T47D (cell line): ENCODE measurements at places on chromosomes 6 and 20.
A peak's percentile ranks its signal among the peaks of the same experiment; 100 is the strongest.

- DNase-seq: no peak
These were observed 109.8 kb downstream of the DOK5 start for GRCh38 chr20:54585217-54585616.

GRCh38 chr20:38601216-38602184, at the start of gene ARHGAP40:
TSS of gene ARHGAP40 (plus strand) at chr20:38601809.
- peak; percentile 78 for DNase-seq

DNA sequence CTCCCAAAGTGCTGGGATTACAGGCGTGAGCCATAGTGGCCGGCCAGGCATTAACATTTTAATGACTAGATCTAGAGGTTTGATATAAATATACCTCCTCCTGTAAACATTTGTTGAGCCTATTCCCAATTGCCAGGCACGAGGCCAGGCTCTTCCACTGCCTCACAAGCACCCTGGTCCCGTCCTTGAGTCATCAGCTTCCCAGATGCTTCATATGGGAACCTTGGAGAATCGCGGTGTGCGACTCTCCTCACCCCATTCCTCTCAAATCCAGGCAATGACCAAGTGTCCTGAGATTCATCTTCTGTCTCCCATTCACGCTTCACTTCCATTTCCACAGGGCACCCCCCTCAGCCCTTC, 35.9 kb upstream of the PIM1 start:
- no peak for DNase-seq

GRCh38 chr6:22601984-22602383, 32.6 kb downstream of the HDGFL1 start:
- DNase-seq: no peak

DNA sequence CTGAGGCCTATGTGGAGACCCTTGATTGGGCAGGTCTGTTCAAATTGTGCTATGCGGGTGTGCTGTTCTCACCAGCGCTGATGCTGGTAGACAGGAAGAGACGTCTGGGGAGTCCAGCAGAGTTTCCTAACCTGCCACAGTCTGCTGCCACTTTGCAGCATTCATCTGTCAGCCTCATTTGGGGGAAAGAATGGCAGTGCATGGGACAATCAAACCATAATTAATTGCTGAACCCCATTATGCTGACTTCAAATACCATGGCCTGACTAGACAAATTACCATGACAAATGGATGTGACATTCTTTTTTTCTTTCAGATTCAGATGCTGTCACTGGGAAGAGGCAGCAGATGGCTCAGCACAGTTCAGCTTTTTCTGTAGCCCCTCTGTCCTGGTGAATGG, 171.4 kb upstream of the SYNDIG1 start:
- no peak for DNase-seq

GRCh38 chr6:586553-586952, 70.3 kb downstream of the HUS1B start:
- DNase-seq: no peak

DNA sequence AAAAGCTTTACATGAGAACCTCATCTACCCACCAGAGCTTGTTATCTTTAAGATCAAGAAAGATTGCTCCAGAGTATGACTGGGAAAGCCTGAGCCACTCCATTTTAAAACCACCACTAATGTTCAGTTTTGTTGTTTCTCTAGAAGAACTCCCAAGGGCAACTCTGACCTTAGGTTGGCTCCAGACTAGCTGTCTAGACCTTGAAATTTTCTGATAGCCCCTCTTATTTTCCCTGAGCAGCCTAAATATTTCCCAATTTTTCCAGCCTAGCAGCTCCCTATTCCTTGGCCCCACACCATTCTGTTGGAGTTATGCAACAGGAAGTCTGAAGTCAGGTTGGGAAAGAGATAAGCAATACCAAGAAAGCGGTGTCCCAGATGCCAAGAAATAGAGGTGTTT, 84.6 kb upstream of the TCF21 start:
- no peak for DNase-seq

GRCh38 chr6:153816366-153816765, 222.7 kb upstream of the OPRM1 start:
- no peak for DNase-seq

GRCh38 chr6:39934131-39934757, at the start of gene MOCS1:
TSS of gene MOCS1 (minus strand) at chr6:39934462. CDS start at chr6:39934417, 45 bp downstream.
- peak; percentile 69 for DNase-seq
